NCI-H1105 (cell line): ENCODE measurements at places on chromosomes 5 and 9.

- no peak for DNase-seq
Observed at GRCh38 chr5:7976411-7977190, 107.7 kb downstream of the MTRR start.

DNA sequence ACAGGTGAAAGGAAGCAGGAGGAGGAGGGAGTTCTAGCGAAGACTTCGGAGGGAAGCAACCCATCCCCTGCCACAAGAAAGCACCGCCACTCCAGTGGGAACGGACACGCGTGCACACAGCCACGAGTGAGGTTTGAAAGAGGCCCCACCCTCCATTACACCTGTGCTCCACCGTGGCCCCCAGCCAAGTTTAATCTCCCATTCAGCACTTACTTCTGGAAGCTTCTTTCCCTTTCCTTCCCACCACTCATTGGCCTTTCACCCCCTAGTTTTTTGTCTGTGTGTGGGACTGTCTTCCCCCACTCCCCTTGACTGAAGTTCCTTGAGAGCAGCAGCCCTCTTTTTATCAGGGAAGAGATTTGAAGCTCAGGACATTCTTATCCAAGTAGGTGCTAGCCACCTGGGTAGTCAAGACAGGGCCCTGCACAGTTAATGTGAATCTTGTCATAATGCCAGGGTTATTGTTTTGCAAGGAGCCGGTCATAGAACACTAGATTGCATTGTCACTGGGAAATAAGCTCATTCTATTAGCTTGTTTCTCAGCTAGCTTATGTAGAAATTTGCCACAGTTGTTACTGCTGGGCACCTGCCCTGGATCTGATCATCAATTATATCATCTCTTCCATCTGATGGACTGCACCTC is 256.0 kb downstream of the DOCK8 start:
- peak; percentile 37 for DNase-seq

DNA sequence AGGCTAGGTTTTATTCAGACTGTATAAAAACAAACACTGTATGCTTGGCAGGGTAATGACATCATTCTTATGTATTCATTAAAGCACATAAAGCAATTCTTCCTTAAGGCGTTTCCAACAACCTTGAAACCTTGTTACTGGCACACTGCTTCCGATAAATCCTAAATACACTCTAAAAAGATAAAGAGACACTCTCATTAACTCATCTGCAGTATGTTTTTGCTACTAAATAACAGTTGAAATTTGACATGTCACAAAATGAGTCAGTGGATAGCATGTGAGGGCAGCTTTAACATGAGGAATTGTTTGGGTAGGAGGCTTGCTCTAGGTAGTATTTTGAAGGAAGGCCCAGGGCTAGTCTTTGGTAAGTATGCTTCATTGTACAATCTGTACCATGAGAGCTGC is 13.7 kb downstream of the YIPF5 start:
- no peak for DNase-seq

DNA sequence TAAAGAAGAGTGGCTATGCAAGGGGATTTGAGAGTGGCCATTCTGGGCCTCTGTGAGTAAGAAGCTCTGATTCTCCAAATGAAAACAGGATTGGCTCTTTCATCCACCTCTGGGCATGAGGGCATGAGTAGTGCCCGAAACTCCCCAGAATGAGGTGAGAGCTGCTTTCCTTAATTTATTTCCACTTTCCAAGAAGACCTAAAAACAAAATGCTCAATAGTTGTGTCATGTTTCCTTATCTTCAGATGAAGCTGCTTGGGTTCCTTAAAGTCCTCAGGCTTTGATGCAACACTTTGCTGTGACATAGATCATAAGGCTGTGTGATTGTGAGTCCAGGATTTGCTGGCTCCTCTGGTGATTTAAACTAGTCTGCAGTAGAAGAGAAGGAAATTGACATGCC is 3.1 kb upstream of the ZCCHC10 start:
- DNase-seq = no peak

DNA sequence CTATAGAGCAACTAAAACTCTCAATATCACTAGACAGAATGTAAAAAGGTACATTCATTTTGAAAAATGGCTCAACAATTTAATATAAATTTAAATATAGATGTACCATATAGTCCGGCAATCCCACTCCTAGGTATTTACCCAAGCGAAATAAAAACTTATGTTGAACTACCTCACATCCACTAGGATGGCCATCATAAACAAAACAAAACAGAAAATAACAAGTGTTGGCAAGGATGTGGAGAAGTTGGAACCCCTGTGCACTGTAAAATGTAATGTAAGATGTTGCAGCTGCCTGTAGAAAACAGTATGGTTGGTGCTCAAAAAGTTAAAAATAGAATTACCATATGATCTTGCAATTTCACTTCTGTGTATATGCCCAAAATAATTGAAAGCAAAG is 36.9 kb upstream of the SELENOP start:
- DNase-seq = no peak

DNA sequence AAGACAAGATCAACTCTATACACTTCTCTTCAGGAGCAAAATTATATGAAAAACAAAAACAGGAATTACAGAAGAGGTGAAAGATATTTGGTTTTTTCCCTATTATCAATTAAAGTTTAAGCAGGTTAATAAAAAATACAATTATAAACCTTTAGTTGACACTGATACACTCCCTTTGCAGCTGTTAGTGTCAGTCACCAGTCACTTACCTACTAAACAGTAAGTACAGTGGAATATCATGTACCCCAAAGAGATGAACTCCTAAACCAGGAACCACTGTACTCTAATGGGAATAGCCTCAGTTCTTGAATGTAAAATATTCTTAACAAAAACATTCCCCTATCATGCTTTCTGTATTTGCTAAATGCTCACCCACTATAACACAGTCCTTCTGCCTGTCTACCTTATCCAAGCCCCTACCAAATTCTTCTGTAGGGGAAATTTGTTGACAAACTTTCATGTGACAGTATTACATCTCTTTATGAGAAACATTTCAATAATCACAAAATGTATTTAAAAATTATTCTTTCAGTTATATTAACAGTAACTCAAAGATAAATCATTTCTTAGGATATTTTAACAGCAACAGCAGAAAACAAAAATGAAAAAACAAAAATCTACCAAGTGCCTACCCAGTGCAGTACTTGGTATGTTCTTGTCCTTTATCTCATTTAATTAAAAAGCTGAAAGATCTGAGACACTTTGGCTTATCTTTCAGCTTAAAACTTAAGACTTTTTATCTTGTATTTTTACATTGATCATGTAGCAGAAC is 212.8 kb downstream of the MLLT3 start:
- no peak for DNase-seq

DNA sequence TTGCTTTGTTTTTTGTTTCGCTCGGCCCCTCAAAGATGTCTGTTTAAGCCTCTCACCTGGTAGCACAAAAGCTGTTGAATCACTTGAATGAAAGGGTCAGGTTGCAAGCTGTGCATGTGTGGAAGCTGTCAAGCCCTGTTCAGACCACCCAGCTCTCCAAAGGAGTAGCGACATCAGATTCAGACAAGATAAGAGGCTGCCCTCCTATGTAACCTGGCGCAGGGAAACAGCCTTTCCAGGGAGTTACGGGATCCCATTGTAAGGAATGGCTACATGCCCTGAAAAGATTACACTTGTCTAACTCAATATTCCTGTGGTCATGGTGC is 2.9 kb downstream of the FREM1 start:
- DNase-seq = peak; percentile 23

GRCh38 chr9:83449166-83449565 is 89.0 kb downstream of the FRMD3 start:
- no peak for DNase-seq

DNA sequence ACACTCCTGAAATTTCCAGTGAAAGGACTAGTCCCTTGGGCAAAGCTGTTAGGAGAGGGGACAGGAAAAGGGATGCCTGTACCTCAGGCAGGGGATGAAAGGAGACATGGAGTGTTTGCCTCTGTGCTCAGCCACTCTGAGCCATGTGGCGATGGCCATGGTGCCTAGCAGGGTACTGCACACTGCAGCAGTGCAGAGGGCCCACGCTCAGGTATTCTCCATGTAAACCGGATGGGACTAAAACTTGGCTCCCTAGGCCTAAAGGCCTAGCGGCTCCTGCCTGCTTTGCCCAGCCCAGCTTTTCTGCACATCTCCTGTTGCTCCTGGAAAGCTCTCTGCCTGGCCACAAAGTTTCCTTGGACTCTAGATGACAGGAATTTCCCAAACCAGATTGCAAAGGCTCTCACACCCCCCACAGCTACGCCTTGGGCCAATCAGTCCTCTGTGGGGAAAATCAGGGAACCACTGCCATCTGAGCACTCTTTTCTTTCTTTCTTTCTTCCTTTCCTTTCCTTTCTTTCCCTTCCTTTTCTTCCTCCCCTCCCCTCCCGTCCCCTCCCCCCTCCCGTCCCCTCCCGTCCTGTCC is 44.3 kb downstream of the HABP4 start:
- no peak for DNase-seq

DNA sequence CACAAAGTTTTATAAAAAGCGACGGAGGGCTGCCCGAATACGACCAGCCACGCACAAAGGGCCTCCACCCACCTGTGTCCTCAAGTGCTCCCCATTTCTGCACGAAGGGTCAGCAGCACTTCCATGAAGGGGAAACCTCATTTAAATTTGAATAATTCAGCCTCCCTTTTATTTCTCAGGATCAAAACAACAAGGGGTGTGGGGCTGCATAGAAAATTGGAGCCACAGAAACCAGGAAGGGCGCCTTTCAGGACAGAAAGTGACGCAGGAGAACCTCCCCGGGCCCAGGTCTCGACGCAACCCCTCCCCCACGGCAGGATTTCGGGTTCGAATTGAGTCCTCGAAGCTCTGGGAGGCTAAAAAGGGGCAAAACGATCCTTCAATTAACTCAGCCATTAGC is 2.1 kb downstream of the NRARP start:
- no peak for DNase-seq

DNA sequence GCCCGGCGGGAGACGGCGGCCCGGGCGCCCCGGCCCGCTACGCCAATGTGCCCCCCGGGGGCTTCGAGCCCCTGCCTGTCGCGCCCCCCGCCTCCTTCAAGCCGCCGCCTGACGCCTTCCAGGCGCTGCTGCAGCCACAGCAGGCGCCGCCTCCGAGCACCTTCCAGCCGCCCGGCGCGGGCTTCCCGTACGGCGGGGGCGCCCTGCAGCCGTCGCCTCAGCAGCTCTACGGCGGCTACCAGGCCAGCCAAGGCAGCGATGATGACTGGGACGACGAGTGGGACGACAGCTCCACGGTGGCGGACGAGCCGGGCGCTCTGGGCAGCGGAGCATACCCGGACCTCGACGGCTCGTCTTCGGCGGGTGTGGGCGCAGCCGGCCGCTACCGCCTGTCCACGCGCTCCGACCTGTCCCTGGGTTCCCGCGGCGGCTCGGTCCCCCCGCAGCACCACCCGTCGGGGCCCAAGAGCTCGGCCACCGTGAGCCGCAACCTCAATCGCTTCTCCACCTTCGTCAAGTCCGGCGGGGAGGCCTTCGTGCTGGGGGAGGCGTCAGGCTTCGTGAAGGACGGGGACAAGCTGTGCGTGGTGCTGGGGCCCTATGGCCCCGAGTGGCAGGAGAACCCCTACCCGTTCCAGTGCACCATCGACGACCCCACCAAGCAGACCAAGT is 723 bp downstream of the SNX18 start:
- no peak for DNase-seq

GRCh38 chr5:135533334-135533733 is 2.4 kb downstream of the NEUROG1 start:
- no peak for DNase-seq

DNA sequence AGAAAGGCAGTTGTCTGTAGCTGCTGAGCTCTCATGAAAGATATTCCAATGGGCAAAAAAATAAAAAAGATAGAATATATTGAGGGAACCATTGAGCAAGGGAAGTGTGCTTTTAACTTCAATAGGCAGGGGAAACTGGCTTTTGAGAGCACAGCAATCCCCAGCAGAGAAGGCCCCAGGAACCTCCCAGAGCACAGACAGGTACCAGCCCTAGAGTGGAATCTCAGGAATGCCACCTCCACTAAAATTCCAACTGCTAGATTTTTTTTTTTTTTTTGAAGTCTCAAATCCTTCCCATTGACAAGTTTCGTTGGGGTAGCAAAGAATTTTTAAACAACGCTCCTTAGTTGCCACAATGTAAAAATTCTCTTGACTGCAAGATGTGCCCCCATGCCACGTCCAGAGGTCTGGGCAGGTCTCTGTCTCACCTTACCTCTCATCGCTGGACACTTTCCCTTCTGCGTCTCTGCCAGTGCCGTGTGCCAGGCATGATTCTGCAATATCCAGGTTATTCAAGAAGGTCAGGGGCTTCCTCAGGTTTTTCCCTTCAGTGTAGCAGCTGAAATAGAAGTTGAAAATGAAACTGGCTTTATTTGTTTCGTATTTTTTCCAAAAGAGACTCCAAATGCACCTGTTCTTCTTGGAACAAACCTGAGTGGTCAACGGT is 64.2 kb upstream of the IRX1 start:
- DNase-seq = no peak

DNA sequence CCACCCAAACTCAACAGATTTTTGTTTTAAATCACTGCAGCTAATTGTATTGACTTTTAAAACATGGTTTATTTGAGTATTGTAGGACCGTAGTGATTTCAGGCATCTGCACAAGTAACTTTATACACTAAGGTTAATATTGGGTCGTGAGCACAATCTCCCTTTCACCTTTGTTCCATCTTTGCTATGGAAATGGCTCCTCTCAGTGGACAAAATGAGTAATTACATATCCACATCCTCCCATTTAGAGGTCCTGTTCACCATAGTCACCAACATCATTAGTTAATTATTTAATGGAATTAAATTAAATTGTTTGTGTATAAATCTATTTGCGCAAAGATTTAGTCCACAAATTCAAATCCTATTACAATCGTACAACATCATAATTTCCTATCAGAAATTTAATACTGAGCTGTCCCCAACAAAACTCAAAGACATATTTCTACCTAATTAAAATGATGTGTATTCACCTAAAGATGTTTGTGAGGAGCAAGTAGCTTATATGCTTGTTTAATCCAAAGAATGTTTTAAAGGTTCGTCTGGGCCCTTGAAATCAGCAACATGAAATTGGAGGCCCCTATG is 173.0 kb upstream of the DAPK1 start:
- peak; percentile 38 for DNase-seq

DNA sequence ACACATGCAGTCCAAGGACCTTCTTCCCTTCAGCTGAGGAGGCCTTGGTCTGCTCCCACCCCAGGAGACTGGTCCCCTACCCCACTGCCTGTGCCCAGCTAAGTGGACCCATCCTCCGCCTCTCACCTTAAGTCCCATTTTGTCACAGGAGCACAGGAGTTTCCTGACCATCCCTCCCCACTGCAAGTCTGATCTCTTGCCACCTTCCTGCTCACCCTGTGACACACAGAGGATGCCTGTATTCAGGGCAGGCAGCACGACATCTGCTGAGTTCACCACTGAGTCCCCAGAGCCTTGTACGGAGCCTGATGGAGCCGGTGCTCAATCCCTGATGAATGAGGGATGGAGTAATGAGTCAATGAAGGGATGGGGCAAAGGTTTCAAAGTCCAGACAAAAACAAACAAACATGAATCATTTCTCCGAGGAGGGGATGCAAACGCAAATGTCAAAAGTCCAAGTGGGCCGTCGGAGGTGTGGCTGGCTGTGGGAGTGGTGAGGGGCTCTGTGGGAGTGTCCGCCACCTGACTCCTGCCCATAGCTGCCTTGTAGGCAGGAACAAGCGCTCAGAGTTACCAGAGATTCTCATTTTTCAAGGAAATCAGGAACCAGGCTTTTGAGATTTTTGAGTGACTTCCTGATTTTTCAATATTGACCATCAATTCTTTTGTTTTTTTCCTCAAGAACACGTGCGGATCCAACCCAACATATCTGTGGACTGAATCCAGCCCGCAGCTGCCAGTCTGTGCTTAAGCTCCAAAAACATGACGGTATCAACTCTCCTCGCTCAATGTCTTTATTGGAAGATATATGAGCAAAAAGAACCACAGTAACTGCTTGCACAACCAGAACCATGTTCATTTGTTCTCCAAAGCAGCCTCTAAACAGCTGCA is 4.4 kb downstream of the RAPGEF1 start:
- no peak for DNase-seq

GRCh38 chr9:131469951-131470350 is 32.8 kb upstream of the POMT1 start:
- DNase-seq = no peak
